Retinal pigment epithelial cell (primary cell): ENCODE measurements at places on chromosomes 4 and X.
A peak's percentile ranks its signal among the peaks of the same experiment; 100 is the strongest.

GRCh38 chr4:186684889-186685309 lies 38.8 kb downstream of the FAT1 start:
- no peak for DNase-seq

- DNase-seq, result no peak
Measured at GRCh38 chr4:30860978-30861377, 140.8 kb downstream of the PCDH7 start.

- no peak for DNase-seq
Measured at GRCh38 chrX:19670854-19671620, 155.7 kb upstream of the MAP3K15 start.

- no peak for DNase-seq
Measured at GRCh38 chr4:157616741-157617472, 396.4 kb downstream of the GRIA2 start.

GRCh38 chrX:70444946-70445656 lies 466 bp downstream of the DLG3 start:
- no peak for DNase-seq

- DNase-seq, result no peak
Measured at GRCh38 chr4:81040012-81040659, 9.6 kb downstream of the BMP3 start.

GRCh38 chr4:54940996-54941865 lies 184.2 kb downstream of the KDR start:
- DNase-seq, result no peak

- DNase-seq, result no peak
Measured at GRCh38 chr4:139559089-139559479, 3.1 kb upstream of the SETD7 start.

DNA sequence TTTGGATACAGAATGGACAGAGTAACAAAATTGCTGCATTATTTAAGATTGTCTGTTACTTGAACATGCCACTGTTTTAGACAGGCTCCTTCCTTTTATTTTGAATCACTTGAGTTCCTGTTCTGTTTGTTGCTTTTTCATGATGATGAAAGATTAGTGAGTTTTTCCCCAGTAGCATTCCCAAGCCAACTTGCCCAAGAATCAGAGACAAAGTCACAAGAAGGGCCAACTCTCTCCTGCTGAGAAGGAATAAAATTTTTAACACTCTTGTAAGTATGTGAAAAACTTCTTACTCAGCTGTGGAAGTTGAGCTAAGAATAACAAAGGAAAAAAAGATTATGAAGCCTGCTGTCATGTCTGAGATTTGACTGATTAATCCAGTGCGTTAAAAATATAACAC lies 104.2 kb downstream of the KLHL8 start:
- no peak for DNase-seq

DNA sequence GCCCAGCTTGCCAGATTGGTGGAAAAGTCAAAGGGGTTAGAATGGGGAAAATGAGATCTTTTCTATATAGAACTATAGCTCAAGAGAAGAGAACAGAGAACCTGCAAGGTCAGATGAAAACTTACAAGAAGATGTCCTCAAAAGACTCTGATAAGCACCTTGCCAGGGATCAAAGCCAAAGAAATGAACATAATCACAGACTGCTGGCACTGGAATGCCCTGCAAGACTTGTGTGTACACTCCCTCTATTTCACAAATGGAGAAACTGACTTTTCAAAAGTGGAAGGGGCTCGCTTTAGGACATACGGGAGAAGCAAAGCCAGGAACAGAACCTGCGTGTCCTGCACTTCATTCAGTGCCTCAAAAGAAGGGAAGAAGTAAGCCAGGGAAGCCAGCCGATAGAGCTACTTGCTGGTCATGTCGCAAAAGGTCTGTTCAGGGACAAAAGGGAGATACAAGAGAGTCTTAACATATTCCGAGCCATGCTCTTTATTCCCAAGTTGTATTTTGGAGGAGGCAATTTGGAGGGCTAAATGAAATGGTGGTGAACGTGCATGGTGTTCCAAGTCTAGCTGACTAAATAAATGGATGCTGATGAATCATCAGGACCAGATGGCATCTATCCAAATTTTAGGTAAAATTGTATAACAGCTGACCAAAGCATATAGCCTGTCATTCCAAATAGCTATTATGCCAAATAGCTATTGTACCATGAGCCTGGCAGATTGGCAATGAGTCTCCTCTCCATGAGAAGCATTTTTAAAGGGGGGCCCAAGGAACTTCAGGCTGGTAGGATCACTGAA lies 175.6 kb upstream of the GPC4 start:
- peak; percentile 5 for DNase-seq

GRCh38 chr4:84875636-84876371 lies 90.7 kb downstream of the WDFY3 start:
- no peak for DNase-seq

- DNase-seq, result no peak
Measured at GRCh38 chrX:69019073-69019890, 146.0 kb downstream of the PJA1 start.

DNA sequence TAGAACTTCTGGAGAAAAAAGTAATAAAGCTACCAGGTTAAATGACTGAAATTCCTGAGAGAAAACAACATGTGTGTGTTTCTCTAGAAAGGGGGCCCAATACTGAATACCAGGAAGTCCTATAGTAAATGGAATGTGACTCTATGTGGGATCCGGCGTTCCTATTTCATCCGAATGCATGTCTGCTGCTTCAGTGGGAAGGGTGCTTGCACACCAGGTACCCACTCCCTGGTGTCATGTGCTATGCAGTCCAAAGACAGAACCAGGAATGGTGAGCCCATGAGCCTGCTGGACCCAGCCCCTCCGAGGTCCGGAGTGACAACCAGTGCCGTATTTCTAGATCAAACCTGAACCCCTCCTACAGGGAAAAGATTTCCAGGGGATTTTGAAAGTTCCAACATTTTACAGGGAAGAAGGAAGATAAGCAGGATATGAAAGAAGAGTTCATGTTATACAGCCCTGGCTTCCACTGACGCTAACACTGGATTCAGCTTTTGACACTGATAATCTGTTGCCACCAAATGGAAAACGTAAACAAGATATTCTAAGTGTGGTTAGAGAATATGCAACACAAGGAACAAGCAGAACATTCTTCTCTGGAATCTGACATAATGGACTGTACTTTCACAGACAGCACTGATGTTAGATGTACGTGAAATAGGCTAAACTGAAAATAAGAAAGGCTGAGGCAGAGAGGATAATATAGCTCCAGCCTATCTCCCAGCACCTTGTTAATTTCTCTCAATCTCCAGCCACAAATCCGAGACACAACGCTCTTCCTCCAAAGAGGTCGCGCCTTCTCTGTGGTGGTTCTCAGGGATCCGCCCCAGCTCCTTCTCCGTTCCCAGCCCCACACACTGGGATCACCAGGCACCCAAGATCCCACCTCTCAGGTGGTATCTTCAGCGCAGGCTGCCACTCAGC lies 725 bp upstream of the CXCL1 start:
- DNase-seq, result no peak

DNA sequence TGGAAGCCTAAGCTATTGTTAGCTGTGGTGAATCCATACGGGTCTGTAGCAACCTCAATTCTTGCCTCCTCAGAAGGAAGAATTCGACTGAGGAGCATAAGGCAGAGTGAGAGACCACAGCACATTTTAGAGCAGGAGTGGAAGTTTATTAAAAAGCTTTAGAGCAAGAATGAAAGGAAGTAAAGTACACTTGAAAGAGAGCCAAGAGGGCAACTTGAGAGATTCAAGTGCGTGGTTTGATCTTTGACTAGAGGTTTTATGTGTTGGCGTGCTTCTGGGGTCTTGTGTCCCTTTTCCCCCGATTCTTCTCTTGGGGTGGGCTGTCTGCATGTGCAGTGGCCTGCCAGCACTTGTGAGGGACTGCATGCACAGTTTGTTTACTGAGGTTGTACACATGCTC lies 880.6 kb upstream of the INTU start:
- no peak for DNase-seq

DNA sequence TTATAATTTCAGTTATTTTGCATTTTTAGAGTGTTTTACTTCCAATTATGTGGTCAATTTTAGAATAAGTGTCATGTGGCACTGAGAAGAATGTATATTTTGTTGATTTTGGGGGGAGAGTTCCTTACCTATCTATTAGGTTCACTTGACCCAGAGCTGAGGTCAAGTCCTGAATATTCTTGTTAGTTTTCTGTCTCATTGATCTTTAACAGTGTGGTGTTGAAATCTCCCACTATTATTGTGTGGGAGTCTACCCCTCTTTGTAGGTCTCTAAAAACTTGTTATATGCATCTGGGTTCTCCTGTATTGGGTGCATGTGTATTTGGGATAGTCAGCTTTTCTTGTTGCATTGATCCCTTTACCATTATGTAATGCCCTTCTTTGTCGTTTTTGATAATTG lies 127.0 kb upstream of the ZDHHC15 start:
- DNase-seq, result no peak

GRCh38 chrX:22325096-22325495 lies 52.4 kb downstream of the CBLL2 start:
- DNase-seq, result no peak

DNA sequence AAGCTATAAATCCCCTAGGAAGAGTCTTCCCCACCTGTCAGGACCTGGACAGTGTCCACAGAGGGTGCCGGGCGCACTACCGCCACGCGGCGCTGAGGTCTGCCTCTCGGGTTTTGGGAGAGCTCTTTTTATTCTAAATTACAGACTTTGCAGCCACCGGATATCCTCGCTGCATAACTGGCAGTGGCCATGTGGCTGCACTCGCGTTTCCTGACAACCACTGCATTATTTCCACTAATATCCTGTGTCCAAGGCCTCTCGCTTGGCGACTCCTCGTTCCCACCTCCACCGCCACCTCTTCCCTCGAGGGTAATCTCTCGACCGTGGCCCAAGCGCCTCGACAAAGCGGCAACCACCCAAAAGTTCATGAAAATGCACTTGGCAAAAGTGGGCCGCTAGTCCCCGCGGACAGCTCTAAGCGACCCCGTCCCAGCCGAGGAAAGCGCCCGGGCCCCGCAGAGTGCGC lies 512 bp upstream of the TMEM131L start:
- DNase-seq, result no peak

GRCh38 chrX:95056901-95057300 lies 1382.9 kb downstream of the FAM133A start:
- DNase-seq, result peak; percentile 12

DNA sequence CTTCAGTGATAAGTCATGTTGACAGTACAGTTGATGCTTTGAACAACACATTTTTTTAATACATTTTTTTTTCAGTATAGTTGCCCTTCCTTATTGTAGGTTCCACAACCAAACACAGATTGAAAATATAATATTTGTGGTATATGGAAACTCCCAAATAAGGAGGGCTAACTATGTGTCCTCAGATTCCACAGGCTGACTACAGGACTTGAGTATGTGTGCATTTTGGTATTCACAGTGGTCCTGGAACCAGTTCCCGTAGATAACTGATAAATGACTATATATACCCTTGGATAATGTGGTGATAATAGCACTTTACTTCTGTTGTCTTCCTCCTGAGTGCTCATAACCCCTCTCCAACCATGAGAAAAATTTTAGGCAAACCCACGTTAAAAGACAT lies 111.6 kb upstream of the NUDT6 start:
- DNase-seq, result no peak

DNA sequence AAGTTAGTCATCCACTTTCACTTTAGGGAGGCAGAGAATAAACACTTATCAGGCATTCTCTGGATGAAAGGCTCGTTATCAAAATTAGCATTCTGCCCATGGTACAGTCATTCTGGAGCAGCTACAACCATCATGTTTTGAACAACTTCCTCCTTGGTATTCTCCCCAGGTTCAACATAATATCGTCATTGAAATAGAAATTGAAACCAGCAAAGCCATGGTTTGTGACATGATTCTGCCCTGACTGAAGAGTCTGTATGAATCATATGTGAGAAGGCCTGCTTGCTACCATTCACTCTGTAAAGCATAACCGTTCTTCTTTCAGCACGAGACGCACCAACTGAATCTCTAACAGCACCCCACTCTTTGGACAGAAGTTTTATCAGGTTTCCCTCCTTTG lies 127.5 kb upstream of the RADX start:
- no peak for DNase-seq

- no peak for DNase-seq
Measured at GRCh38 chr4:153209410-153209809, 5.2 kb downstream of the TRIM2 start.
